Activated CD8-positive, alpha-beta memory T cell treated with anti-CD3 and anti-CD28 coated beads for 4 hours (primary cell): ENCODE measurements at places on chromosomes 6 and 20.

- no peak for DNase-seq
Measured at GRCh38 chr20:5670036-5670536, 80.1 kb upstream of the SHLD1 start.

DNA sequence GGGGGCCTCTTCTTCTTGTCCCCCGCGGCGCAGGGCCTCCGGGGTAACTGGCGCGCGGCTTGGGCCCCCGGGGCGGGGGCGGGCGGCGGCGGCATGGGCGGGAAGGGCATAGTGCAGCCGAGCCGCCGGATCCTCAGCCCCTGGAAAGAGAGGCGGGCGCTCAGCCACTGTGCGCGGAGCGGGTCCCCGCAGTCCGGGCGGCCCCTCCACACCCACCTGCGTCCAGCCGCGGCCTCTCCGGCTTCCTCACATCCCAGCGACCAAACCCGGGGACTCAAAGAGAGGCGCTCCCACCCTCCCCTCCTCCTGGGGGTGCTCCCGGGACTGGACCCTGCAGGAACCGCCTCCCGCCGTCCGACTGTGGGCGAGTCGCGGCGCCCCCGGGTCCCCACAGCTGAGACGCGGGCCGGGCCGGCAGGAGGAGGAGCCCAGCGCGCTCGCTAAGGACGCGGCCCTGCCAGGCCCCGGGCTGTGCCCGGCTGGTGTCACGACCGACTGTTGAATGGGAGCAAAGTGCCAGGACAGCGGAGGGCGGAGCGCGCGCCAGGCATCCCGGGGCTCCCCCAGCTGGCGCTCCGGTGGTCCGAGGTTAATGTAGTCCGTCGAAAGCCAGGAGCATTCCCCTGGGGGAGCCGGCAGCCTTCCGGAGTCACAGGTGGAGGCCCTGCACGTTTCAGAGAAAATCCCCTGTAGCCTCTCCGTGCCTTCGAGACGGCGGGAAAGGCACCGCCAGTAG is at the start of gene PRR18:
PRR18 (minus strand) TSS at position 360 of the 736 bp plus-strand sequence; CDS start at position 110, 250 bp downstream.
- DNase-seq = no peak

DNA sequence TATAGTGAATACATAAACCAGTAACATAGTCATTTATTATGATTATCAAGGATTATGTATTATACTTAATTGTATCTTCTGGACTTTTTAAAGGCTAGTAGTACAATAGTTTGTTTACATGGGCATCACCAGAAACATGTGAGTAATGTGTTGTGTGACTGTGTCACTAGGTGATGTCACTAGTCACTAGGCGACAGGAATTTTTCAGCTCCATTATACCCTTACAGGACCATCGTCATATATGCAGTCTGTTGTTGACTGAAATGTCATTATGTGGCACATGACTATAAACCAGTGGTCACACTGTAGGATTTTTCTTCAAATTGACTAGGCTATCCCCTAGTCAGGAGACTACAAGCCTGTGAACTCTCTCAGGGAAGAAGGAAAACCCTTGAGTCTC is 86.5 kb upstream of the CENPW start:
- DNase-seq = no peak

DNA sequence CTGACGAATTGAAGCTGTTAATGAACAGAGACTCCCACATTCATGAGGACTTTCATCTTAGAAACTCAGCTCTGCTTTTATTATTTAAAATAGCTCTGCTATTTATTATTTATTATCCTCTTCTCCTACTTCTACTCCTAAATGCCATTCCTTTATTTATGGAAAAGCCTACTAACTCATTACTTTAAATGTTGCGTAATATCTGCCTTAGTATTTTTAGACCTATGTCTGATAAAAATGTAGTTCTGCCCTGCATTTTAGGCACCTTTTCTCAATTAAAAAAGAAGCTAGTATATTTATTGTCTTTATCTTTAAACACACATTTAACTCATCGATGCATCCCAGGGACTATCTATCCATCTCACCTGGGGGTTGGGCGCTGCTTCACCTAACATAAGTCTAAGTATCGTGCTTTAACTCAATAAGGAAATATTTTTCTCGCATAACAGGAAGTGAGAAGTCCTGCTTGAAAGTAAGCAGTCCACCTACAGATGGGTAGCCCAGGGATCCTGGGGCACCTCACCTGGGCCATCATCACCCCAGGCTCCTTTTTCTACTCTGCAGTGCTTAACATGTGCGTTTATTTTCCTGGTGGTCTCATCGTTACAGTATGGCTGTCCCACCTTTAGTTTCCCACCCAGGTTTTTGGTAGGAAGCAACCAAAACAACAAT is 31.3 kb upstream of the FAM184A start:
- DNase-seq = no peak

DNA sequence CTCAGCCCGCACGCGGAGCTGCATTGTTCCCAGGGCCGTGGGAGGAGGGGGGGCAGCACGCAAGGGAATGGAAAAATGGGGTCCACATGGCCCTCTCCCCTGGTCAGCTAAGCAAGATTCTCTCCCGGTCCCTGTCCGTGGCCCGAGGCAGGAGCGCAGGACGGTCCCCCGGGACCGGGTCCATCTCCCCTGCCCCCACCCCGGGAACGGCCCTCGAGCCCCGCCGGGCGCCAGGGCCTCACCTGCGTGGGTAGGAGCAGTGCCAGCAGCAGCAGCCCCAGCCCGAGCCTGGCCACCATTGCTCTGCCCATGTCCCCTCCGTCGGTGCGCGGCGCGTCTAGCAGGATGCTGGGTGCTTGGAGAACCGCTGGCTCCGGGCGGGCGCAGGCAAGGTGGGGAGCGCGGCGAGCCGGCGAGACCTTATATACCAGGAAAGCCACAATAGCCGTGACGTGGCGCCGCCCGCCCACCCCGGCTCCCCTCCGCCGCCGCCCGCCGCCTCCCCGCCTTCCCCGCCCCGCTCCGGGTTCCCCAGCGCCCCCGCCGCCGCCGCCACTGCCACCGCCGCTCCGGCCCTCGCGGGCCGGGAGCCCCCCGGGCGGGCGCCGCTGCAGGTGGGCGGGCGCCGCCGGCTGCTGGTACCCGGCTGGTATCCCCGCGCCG is at the start of gene CD24:
CD24 (minus strand) TSS at position 394 of the 663 bp plus-strand sequence; CDS start at position 311, 83 bp downstream.
- no peak for DNase-seq

DNA sequence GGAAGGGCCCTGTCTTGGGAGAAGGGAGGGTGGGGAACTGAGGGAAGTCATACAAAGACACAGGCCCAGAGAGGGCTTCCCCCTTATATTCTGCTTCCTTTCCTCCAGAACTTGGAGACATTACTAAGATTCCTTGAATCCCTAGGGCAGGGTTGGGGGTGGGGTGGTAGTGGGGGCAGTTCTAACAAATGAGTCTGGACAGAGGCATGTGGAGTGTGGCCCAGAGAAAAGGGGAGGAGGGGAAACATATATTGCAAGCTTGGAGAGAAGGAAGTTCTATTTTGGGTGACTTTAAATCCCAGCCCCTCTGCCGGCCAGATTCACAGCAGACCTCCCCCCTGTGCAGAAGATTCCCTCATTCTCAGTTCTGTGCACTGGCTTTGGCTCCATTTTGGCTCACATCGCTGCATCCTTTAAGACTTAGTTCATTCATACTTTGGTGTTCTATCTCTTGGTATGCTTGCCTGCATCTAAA is 43.7 kb downstream of the DAAM2 start:
- no peak for DNase-seq

DNA sequence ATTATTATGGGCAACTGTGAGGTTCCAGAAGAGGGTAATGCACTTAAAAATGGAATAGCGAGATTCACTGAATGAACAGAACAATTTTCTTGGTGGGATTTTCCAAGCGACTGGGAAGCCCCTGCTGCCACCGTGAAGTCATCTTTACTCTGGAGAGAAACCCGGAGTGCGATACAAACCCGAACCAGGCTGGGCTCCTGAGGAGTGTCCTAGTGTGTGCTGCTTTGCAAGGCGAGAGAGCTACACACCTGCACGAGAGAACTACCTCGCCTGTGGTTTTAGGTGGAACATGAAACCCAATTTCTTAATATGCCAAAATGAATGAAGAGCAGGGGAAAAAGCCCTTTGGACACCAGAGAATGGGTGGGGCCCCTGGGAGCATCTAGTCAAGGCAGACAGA is 33.5 kb upstream of the DACT2 start:
- DNase-seq = no peak

DNA sequence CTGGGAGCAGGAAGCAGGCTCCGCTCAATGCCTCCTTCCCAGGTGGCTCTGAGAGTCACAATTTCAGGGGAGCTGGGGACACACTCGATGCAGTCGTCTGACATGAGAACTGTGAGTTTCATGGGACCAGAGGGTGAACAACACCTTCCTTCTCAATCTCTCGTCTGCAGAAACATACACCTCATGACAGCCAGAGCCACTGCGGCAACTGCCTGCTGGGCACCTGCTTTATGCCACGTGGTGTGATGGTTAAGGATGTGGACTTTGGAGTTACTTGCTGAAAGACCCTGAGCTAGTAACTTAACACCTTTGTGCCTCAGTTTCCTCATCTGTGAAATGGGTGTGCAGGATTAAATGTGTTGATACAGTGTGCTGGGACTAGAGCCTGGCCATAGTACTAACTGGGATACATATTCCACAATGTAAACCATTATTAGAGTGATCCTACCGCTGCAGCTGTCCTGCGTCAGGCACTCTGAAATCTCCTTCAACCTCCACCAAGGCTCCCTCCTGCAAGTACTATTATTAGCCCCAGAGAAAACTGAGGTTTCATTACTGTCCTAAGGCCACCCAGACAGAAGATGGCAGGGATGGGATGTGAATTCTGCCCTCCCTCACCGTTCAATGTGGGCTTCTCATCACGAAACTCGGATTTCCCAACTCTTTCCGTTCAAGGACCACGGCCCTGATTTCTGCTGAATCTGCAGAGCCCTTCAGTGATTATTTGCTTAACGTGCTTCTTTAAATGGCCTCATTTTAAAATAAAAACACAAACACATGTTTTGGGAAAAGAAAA is 24.4 kb downstream of the SULF2 start:
- no peak for DNase-seq

GRCh38 chr6:80638213-80639055 is 532.0 kb downstream of the BCKDHB start:
- DNase-seq = no peak

DNA sequence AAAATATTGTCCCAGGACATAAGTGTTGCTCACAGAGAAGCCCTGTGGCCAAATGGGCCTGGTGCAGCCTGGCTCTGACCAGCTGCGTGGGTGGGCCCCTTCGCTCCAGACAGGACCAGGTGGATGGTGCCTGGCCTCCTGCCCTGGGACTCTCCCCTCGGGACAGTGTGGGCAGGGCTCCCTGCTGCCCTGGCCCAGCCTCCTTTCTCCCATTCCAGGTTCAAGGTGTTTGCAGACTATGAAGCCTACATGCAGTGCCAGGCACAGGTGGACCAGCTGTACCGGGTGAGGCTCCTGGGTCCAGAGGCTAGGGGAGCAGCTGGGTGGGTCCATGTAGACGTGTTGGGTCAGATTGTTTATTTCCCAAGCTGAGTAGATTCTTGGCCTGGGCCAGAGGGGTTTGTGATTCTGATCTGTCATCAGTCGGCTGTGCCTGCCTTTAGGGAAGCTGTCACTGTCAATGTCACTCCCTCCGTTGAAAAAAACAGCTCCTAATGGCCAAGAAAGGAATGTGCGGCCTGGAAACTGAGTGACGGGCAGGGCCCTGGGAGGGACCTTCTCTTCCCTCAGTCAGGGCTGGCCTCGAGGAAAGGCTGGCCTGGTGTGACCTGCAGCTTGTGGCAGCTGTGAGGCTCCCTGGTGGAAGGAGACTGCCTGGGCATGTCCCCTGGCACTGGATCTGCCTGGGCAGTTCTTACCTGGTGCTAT is 47.7 kb downstream of the PYGB start:
- no peak for DNase-seq

DNA sequence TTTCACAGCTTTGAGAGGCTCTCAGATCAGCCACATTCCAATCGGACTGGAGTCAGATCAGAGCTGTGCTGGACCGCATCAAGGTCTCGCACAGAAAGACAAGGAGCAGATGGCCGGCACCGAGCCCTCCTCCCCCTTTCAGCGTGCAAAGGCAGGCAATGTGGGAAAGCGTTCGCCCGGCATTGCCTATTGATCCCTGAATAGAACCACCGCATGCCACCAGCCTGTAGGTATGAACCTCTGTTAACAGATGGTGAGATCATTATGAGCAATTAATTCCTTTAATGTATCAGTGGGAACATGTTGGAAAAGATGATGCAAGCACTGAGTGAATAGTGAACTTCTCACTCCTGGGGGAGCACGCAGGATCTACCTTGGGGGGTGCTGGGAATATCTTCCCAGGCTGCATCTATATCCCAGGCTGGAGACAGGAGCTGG is 117.5 kb upstream of the ID4 start:
- DNase-seq = no peak

DNA sequence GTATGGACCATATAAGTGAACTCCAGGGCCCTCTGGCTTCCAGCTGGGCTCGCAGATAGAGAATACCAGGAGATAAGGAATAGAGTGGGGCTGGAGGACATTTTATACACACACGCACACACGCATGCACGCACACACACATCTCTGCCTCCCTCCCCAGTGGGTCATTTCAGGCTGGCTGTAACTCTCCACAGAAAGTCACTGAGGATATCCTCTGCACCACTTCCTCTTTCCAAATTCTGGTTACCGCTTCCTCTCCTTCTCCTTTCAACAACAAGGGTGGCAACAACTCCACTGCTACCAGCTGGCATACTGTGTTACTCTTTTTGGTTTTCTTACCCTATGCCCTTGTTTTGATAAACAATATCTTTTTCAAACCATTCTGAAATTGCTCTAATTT is 280.2 kb downstream of the COL12A1 start:
- no peak for DNase-seq

- no peak for DNase-seq
Measured at GRCh38 chr6:90008908-90009501, 114.7 kb downstream of the GJA10 start.

DNA sequence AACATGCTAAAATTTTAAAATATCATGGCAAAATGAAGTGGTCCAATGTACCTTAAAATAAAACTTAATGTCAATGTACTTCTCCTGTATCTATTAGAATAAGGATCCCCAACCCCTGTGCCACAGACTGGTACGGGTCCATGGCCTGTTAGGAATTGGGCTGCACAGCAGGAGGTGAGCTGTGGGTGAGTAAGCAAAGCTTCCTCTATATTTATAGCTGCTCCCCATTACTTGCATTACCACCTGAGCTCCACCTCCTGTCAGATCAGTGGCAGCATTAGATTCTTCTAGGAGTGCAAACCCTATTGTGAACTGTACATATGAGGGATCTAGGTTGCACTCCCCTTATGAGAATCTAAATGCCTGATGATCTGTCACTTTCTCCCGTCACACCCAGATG is 86.0 kb downstream of the SLC16A10 start:
- DNase-seq = no peak

GRCh38 chr20:50191544-50192363 is 1.1 kb downstream of the CEBPB start:
- DNase-seq = no peak

DNA sequence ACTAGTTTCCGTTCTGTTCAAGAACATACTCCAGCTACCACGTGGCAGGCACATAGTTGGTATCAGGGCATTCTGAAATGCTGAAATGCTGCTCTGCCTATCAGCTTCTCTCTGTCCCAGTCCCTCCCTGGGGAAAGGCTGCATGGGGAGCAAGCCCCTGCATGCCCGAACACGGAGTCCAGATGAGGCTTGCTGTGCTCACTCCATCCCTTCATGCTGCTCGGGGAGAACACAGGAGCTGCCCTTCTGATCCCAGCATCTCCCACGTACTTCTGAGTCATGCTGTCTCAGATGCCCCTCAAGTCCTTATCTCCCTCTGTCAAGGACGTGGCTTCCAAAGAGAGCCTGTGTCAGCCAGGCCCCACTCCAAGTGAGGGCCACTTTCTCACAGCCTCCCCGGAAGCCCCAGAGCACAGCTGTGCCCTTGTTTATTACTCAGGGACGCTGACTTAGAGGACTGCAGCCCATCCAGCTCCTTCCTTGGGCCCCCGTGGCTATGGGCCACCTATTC is 29.4 kb downstream of the THBS2 start:
- no peak for DNase-seq

- DNase-seq = no peak
Measured at GRCh38 chr20:36507746-36508145, 33.6 kb upstream of the MYL9 start.
